K562 (cell line): ENCODE measurements at places on chromosomes 7 and 10. TPM values are rescaled to one million over a fixed set of nuclear protein-coding genes. Genes with fewer than 3 reads are reported as not detected.

GRCh38 chr7:79376299-79377025 lies 77.0 kb downstream of the MAGI2 start:
- no peak for DNase-seq

GRK5 gene
- 0.73 and 1.0 TPM in 2 replicates for total RNA-seq

DNA sequence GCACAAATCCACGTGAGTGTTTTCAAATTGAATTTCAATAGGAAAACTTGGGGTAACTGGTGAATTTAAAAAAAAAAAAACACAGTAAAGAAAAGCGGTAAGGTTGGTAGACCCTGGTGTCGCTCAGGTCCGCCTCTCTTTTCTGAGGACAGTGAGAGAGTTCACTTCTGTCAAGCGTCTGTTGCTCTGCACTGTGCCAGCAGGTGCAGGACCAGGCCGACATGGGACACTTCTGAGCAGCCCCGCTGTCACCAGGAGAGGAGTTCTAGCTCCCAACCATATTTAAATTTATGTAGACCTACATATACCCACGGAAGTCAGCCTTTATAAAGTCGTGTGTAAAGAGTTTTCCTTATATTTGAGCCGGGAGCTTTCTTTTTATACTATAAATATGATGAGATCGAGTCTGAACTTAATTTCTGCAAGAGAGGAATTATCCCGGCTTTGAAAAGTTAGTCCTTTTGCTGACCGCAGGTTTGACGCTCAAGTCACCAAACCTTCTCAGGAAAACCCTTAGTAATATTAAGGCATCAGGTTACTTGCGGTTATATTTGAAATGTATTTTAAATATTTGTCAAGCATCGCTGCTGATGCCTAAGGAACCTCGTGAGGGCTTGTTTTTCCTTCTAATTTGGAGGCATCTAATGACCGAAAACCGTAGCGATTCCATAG lies 531 bp downstream of the IKZF1 start:
- no peak for DNase-seq

DNA sequence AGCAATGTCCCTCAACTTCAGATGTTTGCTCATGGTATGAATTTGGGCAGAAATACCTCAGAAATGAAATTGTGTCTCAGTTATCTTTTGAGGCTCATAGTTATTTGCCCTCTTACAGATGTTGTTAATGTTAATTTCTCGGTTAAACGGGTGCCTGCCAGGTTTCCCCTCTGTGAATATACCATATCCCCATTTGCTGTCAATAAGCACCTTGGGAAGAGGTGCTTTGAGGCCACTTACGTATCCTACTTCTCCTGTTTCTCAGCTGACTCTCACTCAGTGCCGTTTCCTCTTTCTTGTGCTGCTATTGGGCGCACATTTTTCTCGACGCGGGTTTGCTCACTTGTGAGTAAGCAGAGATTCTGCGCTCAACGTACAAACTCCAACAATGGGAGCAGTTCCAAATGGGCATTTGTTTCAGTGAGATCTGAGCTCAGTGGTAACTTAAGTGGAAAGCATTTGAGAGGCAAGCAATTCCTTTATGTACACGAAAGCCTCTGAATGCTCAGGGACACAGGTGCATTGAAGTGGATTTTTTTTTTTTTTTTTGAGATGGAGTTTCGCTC lies 34.8 kb upstream of the JAKMIP3 start:
- DNase-seq, result no peak

DNA sequence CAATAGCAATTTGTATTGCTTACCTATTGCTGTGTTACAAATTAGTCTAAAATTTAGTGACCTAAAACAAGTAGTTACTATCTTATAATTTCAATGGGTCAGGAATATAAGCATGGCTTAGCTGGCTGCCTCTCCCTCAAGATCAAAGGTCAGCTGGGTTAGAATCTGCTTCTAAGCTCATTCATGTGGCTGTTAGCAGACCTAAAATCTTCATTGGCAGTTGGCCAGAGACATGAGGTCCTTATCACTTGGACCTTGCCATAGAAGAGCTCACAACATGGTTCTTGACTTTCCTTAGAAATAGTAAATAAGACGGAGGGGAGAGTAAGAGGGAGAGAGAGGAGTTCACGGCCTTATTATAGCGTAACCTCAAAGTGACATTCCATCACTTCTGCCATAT lies 468.0 kb downstream of the HTR7 start:
- no peak for DNase-seq
